Activated CD4-positive, alpha-beta T cell treated with anti-CD3 and anti-CD28 coated beads for 1 hour (primary cell): ENCODE measurements at places on chromosomes 3 and 15.

- no peak for DNase-seq
These were observed 122.4 kb downstream of the FOXP1 start for GRCh38 chr3:71461114-71461513.

- DNase-seq, result no peak
These were observed 226.3 kb downstream of the TAFA4 start for GRCh38 chr3:68706096-68706495.

GRCh38 chr3:147574621-147575020, 165.5 kb downstream of the ZIC1 start:
- DNase-seq, result no peak

DNA sequence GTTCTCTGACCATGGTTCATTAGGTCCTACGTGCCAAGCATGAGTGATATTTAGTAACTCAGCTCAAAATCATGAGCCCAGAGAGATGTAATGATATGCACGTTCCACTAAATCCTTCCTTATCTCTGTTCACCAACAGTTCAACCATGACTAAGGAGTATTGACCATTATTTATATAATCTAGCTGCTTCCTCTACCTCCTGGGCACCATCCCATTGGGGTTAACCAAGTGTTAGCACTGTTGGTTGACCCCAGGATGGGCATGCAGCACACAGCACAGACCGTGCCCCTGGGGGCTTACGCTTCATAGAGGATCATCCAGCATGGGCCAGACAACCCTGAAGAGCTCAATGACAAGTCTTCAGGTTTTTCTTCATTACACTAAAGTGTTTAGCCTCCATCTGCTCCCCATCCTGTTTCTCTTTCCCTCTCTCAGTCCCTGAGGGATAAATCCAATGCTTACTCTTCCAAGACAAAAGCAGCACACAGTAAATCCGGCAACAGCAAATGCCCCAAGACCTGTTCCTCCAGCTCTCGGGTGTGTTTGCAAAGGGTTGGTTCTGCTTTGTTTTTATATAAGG, 10.4 kb downstream of the FAM174B start:
- no peak for DNase-seq

- DNase-seq, result no peak
These were observed 13.1 kb upstream of the ALCAM start for GRCh38 chr3:105353485-105354161.

GRCh38 chr3:187085933-187086332, 53.4 kb downstream of the RPL39L start:
- no peak for DNase-seq

- DNase-seq, result no peak
These were observed 20.2 kb downstream of the CCR1 start for GRCh38 chr3:46187876-46188275.

GRCh38 chr3:151315136-151315535, 1.5 kb downstream of the GPR87 start:
- no peak for DNase-seq
